ENCODE measurements at places on chromosomes 5 and 9.

DNA sequence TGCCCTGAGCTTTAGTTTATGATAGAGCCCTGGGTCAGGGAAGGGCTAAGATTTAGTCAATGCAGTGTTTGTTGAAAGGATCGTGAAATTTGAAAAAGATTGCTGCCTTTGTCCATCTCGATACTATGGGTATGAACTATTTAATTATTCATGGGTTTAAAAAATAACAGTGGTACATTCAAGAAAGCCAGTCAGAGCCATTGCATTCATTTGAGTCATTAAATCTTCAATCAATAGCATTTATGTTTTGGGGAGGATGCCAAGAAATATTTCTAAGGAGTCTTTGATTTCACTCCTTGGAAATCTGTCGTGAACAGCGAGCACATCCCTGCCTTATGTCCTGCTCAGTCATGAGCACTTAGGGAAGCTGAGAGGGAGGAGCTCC is 54.4 kb upstream of the LRRTM2 start:
- DNase-seq, result no peak

- no peak for DNase-seq
Measured at GRCh38 chr5:67238191-67238590, 41.6 kb upstream of the CD180 start.

DNA sequence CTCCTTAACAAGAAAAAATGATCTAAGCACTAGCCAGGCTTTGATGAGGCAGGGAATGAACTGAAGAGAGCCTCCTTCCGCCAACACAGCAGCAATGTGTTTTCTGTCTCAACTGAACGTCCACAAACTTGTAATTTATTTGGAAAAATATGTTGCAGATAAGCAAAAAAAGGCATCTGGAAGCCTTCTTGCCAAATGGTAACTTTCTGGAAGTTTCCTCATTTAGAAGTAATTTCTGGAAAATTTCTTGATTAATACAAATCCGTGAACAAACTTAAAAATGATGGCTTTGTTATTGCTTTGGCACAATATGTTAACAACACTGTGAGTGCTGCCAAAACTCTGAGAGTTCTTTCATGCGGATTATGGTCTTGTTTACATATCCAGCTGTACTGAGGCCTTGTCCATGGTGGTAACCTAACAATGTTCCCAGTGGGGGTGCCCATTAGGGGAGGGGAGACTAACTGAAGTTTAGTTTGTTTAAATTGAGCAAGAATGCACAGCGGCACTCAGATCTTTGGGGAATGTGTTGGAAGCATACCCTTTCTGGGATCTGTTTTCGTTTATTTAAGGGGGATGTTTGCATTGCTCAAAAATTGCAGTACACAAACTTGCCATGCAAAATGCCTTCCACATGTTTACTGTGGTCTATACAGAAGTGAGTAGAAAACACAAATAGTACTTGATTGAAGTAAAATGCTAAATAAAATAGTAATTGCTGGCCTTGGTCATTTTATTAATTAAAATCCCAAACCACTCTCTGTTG is 334.7 kb downstream of the NR2F1-AS1 start:
- no peak for DNase-seq

GRCh38 chr9:13330396-13331004 is 51.0 kb upstream of the MPDZ start:
- DNase-seq, result no peak

GRCh38 chr5:143220748-143221251 is 182.7 kb downstream of the NR3C1 start:
- DNase-seq, result no peak

DNA sequence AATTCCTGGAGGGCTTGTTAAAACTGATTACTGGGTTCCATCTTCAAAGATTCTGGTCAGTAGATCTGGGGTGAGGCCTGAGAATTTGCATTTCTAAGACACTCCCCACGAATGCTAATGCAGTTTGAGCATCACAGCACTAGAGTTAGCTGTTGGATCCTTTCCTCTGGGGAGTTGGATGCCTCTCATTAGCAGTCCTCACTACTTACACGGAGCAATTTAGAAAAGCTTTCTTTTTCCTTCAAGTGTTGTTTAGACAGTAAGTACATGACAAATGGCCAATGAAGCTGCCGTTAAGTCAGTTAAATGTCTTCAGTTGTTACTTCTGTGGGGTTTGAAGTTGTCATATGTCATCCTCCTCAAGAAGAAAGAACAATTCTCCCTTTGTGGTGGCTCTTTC is 74.9 kb upstream of the HMHB1 start:
- no peak for DNase-seq

GRCh38 chr9:28320616-28321015 is 747.3 kb upstream of the C9orf72 start:
- DNase-seq, result no peak

DNA sequence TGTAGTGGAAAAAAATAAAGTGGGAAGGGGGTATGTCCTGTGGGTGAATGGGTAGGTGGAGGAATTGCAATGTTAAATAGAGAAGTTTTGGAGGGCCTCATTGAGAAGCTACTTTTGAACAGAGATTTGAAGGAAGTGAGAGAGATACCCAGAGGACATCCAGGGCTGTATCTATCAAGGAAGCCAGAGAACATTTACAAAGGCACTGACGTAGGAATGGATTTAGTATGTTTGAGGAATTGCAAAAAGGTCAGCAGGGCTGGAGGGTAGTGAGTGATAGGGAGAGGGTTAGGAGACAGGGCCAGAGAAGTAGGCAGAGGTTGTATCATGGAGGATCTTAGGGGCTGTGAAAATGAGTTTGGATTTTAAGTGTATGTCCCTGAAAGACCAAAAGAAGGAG is 13.9 kb downstream of the PTTG1 start:
- no peak for DNase-seq

GRCh38 chr5:1176473-1177391 is 24.7 kb upstream of the SLC6A19 start:
- DNase-seq, result no peak

DNA sequence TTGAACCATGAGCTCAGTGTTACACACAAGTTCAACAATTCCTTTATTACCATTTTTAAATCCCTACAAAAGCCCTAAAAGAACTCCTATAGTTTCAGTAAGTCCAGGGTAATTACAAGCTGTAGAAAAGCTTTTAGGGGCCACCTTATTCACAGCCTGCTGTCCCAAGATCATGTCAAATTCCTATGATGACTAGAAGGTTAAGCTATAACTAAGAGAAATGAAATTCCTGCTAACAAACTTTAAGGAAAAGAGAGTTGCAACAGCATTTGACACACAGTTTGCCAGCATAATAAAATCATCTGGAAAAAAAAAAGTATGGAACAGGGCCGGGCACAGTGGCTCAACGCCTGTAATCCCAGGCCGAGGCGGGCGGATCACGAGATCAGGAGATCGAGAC is 31.5 kb downstream of the TMEM245 start:
- no peak for DNase-seq

DNA sequence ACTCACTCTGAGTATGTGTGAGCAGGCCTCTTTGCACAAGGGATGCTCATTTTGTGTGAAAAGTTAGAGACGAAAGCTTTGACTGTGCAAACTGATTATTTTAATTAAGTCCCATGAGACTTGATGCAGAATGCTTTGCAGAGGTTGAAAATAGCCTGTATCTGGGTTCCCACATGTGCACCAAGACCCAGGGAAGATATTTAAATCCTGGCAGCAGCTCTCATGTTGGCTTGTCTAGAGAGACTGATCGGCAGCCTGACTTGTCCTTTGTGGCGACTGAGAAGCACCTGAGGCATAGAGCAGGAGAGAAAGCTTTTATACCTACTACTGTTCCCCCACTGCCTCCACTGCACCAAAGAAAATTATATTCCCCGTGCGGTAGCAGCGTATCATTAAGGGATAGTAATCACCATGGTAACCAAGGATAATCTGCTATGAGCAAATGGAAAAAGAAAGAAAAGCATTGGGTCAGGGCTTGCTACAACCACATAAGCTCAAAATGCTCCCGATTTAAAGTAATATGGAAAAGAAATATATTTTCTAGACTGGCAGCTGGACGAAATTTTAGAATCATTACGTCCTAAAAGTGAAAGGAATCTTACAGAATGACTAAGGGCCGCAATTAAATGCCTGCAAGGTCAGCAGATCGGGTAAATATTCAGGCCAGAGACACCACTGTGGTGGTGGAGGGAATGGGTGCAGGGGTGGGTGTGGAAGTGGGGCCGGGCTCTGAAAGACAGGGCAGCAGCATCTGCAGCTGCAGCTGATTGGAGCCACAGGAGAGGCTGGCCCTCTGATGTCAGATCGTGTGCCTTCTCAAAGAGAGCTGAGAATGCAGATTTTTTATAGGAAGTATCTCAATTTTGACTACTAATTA is 135.3 kb upstream of the EPB41L4A start:
- no peak for DNase-seq

GRCh38 chr5:103601314-103601713 is 38.7 kb upstream of the NUDT12 start:
- DNase-seq, result no peak

- no peak for DNase-seq
Measured at GRCh38 chr5:17481378-17481777, 16.7 kb upstream of the TAF11L2 start.

GRCh38 chr5:137366526-137366925 is 132.6 kb downstream of the SPOCK1 start:
- no peak for DNase-seq

- no peak for DNase-seq
Measured at GRCh38 chr5:159100782-159101646, 1.3 kb upstream of the EBF1 start.

DNA sequence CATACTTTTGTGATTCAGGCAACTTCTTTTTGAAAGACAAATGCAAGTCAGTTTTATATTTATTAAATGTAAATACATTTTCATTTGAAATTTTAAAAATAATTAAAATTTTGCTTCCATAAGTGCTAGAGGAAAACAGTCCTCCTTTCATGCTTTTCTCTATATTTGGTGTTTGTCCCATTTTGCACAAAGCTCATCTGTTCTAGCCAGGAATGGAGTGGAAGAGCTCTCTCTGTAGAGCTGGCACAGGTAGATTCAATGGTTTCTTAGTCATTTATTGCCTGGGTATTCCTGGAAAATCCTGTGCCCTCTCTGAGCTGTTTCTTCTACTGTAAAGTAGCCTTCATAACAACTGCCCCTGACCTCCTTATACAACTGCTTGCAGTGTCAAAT is 267.6 kb upstream of the HAPLN1 start:
- DNase-seq, result no peak

DNA sequence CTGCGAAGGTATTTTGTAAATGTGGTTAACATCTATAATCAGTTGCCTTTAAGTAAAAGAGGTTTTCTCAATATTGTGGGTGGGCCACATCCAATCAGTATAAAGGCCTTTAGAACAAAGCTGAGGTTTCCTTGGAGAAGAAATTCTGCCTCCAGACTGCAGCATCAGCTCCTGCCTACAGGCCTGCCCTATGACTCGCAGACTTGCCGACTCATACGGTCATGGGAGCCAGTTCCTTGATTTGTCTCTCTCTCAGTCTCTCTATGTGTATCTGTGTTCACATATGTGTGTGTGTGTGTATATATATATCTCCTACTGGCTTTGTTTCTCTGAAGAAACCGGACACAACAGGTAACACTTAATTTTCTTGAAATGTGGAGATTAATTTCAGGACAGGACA is 45.3 kb downstream of the SLC36A1 start:
- DNase-seq, result no peak

All from CD4-positive, alpha-beta T cell treated with Interleukin-6 at 100 ng/mL for 8 hours (primary cell).